ENCODE measurements at places on chromosomes 3 and 15. TPM values are rescaled to one million over a fixed set of nuclear protein-coding genes. Genes with fewer than 3 reads are reported as not detected.

Gene PCSK6
- total RNA-seq = 11.6 TPM

Gene SCN11A
- total RNA-seq = not detected

Gene ERICH6
- not detected for total RNA-seq

Gene SYNPR
- not detected for total RNA-seq

Gene CRABP1
- total RNA-seq = 1.2 TPM

Gene RARB
- 8.8 TPM for total RNA-seq
